ENCODE measurements at places on chromosomes 3 and 15. TPM values are rescaled to one million over a fixed set of nuclear protein-coding genes. Genes with fewer than 3 reads are reported as not detected.

GRCh38 chr3:148911173-148911572 lies 46.1 kb downstream of the CPA3 start:
- DNase-seq, result no peak

DNA sequence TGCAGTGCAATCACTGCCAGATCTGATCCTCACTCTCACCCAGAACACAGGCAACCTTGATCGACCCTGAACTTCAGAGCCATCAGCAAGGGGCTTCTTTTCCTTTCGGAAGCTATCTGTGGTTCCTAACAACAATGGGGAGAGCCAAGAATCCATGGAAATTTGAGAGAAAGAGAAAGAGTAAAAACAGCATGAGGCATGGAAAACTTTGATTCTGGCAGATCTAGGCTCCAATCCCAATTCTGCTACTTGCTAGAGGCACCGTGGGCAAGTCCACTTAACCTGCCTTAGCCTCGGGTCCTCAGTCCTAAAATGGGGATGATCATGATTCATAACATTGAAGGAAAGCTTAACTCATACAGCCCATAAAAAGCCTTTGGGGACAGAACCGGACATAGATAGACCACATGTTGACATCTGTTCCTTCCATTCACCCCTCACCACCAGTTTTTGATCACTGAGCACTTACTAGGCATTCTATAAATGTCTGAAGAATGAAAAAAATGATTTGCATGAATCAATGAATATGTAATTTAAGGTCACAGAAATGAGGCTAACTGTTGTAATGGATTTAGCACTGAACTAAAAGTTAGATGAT lies 605.7 kb upstream of the CFAP20DC start:
- DNase-seq, result no peak

- DNase-seq, result peak; percentile 88
Measured at GRCh38 chr3:72887705-72888545, at the start of gene GXYLT2. Gene GXYLT2, plus strand, starts transcription at chr3:72888046. Its CDS starts 188 bp downstream, at chr3:72888234.

The SLC24A5 gene
- not detected for total RNA-seq

- no peak for DNase-seq
Measured at GRCh38 chr3:23845326-23846216, 39.8 kb downstream of the UBE2E1 start.

Measured in right cardiac atrium (tissue), 5 donors.